T1000 (cell line): ENCODE measurements at places on chromosomes 5 and 9.

- no peak for DNase-seq
These were observed 354.0 kb downstream of the PRR16 start for GRCh38 chr5:120818128-120818527.

GRCh38 chr9:84917366-84918070, 248.0 kb downstream of the NTRK2 start:
- no peak for DNase-seq

- DNase-seq = no peak
These were observed 270.5 kb downstream of the SMARCA2 start for GRCh38 chr9:2285416-2286332.

- no peak for DNase-seq
These were observed 84.2 kb downstream of the CAVIN4 start for GRCh38 chr9:100662122-100662521.

GRCh38 chr9:14068690-14069089, 245.3 kb downstream of the NFIB start:
- no peak for DNase-seq
